Thoracic aorta (tissue), 2 donors: ENCODE measurements at places on chromosomes 11 and 22.

GRCh38 chr11:17541330-17541885, 2.8 kb downstream of the USH1C start:
- DNase-seq, result no peak

- DNase-seq, result no peak
Measured at GRCh38 chr22:35085621-35086020, 19.7 kb downstream of the ISX start.

DNA sequence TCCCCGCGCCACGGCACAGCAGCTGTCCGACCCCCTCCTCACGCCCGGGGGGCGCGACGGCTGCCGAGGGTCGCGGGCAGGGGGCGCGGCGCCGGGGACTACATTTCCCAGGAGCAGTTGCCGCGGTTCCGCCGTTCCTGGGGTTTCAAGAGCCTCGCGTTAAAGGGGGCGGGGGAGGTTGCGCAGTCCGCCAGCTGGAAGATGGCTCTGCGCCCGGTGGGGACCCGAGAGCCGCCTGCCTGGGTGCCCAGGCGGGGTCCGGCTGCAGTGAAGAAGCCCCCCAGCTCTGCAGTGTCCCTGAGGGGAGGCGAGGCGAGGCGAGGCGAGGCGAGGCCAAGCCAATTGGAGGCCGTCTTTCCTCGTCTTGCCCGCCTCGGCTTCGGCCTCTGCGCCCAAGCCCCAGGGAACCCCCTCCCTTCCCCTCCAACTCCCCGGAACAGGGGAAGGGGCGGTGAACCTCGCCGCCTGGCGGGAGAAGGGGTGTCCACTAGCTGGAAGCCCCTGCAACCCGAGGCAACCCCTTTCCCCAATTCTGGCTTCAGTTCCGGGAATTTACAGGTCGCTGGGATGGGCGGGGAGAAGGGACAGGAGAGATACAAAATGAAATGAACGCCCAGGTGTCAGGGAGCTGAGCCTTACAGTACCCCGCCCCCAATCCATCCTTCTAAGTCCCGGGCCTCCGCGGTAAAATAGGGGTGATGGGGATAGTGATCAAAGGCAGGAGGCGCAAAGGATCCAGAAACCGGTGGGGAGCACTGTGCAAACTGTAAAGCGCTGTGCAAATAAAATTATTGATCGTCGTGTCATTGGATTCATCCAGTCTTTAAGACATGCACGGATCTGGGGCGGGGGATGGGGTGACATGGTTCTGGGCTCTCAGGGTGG, 5.2 kb upstream of the GCAT start:
- no peak for DNase-seq

GRCh38 chr11:97973352-97973857, 1047.3 kb upstream of the CNTN5 start:
- DNase-seq, result no peak

GRCh38 chr11:2268729-2269600, 1.4 kb downstream of the ASCL2 start:
- no peak for DNase-seq

- no peak for DNase-seq
Measured at GRCh38 chr11:47257517-47258316, at the start of gene NR1H3. NR1H3 (plus strand) TSS chr11:47257996; CDS start chr11:47259217, 1,221 bp downstream.

- DNase-seq, result peak; percentile 71
Measured at GRCh38 chr11:44016131-44016530, 31.6 kb upstream of the ACCSL start.

GRCh38 chr11:104130161-104130560, 33.8 kb downstream of the PDGFD start:
- DNase-seq, result no peak

DNA sequence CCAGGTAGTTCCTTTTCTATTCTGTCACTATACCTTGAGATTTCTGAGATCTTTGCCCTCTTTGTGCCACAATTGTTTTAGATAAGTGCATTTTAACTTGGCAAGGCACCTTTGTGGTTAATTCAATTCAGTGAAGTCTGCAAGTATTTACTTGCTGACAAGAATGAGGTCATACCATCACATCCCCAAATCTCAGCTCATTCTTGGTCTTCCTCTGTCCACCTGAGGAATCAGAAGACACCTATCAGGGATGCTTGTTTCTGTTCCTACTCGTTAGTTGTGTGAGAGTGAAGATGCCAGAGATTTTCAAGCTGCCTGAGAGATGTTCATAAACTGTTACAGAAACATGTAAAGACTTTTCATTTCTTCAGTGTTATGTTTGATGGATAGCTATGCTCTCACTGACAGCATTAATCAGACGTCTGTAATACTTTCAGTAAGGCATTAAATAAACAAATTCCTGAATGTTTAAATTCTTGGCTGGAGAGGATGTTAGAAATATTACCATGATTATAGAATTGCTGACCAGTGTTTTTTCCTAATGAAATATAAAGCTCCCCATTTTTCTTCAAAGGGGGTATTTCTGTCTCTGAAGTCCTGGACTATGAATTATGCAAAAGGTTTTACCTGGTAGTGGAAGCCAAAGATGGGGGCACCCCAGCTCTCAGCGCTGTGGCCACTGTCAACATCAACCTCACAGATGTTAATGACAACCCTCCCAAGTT, 135.0 kb upstream of the MTNR1B start:
- DNase-seq, result no peak

GRCh38 chr11:115144914-115145313, 359.3 kb downstream of the CADM1 start:
- DNase-seq, result no peak

DNA sequence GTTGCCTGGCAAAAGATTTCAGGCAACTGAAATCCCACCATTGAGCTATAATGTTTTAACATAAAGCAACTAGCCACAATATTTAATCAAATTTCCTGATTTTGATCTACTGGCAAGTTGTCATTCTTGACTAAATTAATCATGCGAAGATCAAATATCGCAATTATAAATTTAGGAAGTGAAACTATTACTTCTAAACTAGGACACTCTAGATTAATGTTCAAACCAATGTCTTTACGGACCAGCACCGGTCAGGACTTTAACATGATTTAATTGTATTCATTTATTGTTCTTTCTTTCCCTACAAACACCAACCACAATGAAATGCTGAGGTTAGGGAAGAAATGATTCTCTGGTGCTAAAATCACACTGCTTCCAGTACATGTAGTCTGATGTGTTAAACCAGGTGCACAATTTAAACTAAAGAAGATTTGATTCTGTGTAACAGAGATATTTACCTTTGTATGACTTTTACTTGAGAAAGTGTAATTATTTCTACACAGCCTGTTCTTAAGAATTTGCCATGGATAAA, 14.9 kb downstream of the GAS2 start:
- no peak for DNase-seq

DNA sequence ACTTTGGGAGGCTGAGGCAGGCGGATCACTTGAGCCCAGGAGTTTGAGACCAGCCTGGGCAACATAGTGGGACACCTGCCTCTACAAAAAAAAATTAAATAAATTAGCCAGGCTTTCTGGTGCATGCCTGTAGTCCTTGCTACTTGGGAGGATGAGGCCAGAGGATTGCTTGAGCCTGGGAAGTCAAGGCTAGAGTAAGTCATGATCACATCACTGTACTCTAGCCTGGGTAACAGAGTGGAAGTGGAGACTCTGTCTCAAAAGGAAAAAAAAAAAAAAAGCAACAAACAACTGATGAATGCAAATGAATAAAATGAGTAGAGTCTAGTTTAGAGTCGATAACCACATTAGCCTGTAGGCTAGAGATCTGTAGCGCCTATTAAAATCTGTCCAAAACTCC, 3.9 kb upstream of the BCL2L13 start:
- DNase-seq, result no peak

GRCh38 chr11:132101881-132102280, 731.5 kb downstream of the NTM start:
- DNase-seq, result no peak

- DNase-seq, result no peak
Measured at GRCh38 chr11:13140873-13141655, 131.9 kb downstream of the RASSF10 start.

GRCh38 chr22:40654522-40655167, 18.1 kb upstream of the MRTFA start:
- no peak for DNase-seq

DNA sequence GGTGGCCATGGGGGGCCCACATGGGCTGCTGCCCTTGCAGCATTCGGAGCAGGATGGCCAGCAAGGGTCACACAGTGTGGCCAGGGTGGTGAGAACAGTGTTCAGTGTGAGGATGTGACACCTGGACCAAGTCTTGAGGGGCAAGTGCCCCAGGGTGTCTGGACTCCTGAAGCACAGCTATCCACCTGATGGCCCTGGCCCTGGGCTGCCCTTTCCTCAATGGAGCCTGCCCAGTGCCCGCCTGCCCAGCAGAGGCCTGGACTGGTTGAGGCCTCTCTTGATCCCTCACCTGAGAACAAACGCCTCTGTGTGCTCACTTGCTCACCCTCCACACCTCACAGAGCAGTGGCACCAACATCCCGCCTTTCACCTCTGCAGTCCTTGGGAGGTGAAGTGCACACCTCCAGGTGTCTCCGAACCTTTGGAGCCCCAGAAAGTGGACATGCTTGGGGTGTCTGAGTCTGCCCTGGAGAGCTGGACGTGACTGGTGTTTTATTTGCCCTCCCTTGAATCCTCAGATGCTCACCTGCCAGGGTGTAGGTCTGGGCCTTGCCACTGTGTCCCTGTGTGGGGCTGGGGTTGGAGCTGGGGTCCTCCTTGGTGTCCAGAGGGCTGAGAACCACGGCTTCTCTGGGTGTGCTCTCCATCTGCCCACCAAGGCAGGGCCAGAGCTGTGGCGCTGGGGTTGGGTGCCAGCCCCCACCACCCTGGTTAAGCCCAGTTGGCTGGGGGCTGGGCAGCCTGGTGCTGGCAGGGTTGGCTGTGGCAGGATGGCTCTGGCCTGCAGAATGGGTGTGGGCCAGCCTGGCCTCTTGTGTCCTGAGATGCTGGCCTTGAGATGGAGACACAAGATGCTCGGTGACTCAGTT, 3.8 kb upstream of the MUC2 start:
- no peak for DNase-seq
